Muscle of back (tissue), 13 donors: ENCODE measurements at places on chromosomes 6 and 20.

DNA sequence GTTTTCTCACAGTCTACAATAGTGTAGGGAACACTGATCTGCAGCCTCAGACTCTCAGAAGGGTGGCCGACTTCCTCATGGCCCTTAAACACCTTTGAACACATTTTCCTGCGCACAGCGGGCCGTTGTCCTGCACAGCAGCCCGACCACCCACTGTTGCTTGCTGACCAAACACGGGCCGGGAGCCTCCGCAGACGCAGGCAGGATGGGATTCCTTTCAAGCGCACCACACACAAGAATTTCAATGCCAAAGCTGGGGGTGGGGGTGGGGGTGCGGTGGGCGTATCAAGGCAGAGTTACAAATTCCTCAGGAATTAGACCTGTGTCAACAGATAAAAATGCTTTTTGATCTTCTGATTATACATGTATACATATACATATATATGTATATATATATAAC lies 74.5 kb downstream of the HUS1B start:
- DNase-seq, result no peak

DNA sequence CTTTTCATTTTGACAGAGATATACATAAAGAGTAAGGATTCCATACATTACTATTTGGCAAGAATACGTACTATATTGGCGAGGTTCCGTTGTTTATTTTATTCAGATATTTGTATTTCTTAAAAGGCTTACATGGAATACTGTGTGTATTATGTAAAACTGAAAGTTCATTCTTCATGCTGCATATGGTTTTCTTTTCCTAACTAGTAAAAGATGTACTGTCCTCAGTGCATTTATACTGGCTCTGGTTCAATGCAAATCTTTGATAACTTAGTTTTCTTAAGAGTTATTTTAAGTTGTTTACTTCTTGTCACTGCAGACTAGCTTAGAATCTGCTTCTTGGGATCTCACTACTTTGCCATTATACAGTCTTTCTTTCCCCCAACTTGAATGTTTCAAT lies 42.0 kb downstream of the ADGRB3 start:
- peak; percentile 50 for DNase-seq

GRCh38 chr6:137745321-137745720 lies 121.7 kb upstream of the TNFAIP3 start:
- no peak for DNase-seq

GRCh38 chr20:59145924-59146779 lies 17.5 kb upstream of the ZNF831 start:
- no peak for DNase-seq

- no peak for DNase-seq
Observed at GRCh38 chr6:97294451-97294850, 11.4 kb upstream of the MMS22L start.

GRCh38 chr20:12316794-12317193 lies 399.1 kb downstream of the BTBD3 start:
- DNase-seq, result no peak

DNA sequence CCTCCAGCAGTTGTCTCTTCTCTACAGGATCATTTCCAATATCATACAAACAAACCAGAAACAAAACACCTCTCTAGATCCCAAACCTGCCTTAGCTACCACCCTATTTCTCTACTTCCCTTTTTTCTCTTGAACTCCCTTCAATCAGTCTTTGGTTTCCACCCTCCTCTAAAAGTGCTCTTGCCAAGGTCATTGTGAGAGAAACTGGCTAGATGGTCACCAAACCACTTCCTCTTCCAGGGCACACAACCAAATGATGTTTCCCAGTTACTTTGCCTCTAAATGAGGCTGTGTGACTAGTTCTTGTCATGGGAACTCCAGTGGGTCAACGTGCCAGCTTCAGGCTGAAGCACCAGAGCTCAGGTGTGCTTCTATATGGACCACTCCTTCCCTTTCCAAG lies 85.8 kb upstream of the ARMC2 start:
- no peak for DNase-seq

DNA sequence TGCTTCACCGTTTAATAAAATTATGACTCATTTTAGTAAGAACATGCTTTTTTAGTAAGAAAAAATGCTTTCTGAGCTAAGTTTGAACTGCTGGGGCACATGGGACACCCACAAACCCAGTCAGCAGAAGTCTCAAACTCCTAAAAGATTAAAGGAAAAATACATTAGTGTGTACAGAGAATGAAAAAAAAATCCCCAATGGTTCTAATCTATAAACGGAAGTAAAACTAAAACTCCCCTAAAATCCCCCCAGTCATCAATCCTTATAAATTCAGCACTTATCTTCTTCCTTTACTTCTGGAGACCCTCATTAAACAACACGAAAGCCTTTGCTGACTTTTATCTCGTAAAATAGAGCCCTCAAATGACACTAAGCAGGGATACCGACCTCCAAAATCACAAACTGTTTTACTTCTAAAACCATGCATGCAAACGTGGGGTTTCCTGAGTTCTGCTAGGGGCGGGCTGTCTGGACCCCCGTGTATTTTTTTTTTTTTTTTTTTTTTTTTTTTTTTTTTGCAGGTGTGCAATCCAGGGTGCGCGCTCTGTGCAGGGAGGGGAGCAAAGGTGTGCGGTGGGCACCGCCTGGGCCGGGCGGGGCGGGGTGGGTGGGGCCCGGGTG lies 1.1 kb upstream of the MYB start:
- DNase-seq, result no peak
